ELF-1 (cell line): ENCODE measurements at places on chromosomes 13 and 19.

GRCh38 chr19:11225172-11225571 lies 14.2 kb upstream of the ANGPTL8 start:
- DNase-seq, result no peak

DNA sequence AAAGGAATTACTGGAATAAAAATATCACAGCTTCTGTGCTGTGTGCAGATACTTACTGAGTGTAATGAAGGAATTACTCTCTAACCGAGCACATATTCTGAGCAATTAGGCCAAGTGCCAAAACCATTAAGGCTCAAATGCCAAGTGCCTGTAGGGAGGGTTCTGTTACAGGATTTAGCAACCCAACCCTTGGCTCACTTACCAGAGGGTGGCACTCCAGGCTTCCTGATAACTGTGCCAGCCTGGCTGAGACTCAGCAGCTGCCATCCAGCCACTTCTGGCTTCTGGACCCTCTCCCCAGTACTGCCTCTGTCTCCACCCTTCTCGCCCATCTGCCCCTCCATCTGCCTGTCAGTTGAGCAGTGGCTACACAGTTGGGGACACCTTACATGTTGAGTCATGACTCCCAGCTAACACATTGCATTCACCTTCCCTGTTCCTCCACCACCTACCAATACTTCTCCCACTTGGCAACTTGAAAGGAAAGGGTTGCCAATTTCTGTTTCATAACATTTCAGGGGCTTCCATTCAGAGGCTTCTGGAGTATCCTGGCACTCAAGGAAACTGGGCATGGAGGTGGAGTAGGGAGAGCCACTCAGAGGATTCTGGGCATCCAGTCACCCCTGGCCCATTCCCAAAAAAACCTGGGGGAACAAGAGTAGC lies 110.5 kb downstream of the COG6 start:
- peak; percentile 16 for DNase-seq

DNA sequence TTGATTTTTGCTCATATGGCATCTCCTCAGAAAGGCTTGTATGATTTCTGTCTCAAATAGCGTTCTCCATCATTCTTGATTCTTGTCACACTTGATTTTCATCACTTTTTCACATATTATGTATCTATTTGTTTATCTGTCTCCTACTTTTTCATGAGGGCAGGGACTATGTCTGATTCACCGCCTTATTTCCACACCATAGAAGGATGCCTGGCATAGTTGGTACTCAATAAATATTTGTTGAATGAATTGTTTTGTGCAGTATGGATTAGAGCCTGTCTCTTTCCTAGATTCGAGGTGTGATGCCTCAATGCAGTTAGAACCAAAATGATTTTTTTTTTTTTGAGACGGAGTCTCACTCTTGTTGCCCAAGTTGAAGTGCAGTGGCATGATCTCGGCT lies 12.1 kb downstream of the SAE1 start:
- no peak for DNase-seq

- DNase-seq, result no peak
Measured at GRCh38 chr19:13057744-13058143, 44.9 kb downstream of the LYL1 start.

DNA sequence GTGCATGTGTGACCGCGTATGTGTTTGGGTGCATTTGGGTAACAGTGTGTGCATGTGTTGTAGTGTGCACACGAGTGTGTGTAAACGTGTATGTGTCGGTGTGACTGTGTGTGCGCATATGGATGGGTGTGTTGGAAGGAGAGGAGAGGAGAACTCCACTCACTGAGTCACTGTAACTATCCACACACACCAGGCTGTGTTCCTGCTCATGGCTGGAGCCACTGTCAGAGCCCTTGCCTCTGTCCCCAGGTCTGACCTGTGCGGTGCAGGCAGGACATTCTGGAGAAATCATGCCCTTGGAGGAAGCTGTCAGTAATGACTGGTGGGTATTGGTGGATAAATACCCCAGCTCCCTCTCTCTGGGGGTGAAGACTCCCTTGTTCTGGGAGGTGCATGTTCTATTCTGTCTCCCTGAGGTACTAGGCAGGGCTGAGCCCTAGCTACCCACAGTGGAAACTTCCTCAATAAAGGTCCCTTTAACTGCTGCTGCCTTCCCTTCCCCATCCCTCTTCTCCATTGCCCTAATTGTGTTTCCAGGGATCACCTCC lies 48.4 kb downstream of the CYP4F22 start:
- no peak for DNase-seq

GRCh38 chr19:33604651-33605050 lies 17.1 kb upstream of the CHST8 start:
- DNase-seq, result no peak

DNA sequence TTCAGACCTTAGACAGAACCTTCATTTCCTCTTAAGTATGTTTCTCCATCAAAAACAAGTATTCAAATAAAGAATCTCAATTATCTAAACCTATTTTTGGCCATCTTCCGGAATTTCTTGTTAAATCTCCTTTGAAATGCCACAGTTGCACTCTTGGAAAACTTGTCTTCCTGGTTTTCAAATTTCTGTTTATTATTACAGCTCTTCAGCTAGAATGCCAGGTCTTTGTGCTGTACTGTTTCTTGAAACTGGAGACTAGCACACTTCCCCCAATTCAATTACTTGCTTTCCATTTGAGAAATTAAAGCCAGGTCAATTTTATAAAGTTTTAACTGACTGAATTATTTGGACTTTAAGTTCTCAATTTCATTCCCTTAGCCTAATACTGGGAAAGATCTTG lies 10.2 kb downstream of the KCNRG start:
- no peak for DNase-seq

GRCh38 chr13:24225930-24226329 lies 65.4 kb downstream of the SPATA13 start:
- DNase-seq, result peak; percentile 47

DNA sequence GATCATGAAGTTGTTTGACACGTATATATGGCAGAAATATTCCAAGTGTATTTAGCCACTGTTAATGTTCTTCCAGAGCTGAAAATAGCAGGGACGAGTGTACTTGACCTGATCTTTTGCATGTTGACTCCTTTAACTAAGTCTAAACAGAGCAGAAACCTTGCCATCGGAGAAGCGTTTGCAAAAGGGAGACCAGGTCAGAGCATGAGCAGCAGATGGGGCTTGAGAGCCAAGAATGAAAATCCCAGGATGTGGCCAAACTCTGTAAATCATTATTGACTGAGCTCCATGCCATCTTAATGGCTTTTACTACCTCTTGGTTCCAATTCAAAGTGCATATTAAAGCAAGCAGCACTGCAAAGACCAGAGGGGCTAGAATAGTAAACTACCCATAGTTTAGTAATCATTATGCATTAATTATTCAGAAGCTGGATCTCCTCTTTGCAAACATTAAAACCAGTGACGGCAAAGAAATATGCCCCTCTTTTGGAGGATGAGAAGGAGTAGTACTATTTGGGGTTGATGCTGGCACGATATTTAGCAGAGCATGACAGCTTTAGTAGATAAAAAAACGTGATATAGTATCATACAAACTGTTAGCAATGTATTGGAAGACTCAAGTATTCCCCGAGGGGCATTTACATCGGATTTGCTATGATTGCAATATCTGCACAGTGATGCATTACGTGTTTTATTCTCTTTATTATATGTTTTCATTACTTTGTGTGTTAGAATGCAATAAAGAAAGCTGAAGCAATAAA lies 55.7 kb downstream of the FAM216B start:
- DNase-seq, result peak; percentile 17
